ENCODE measurements at places on chromosomes 5 and 9.

DNA sequence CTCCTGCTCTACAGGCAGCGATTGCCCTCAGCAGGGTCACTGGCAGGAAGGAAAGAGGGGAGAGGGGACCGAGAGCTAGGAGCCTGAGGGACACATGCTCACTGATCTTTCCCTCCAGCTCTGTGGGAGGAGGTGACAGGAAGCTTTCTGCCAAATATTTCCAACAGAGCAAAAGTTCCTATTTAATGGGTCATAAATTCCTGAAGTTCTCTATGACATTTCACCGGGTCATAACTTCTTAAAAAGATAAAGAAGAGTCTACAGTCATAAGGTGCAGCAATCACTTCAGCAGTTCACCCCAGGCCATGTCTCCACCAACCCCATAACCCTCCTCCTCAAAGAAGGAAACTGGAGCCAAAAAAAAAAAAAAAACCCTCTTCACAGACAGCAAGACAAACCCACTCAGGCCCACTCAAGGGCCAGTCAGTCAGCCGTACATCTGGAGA, 481.1 kb downstream of the NR2F1-AS1 start:
- DNase-seq = no peak

DNA sequence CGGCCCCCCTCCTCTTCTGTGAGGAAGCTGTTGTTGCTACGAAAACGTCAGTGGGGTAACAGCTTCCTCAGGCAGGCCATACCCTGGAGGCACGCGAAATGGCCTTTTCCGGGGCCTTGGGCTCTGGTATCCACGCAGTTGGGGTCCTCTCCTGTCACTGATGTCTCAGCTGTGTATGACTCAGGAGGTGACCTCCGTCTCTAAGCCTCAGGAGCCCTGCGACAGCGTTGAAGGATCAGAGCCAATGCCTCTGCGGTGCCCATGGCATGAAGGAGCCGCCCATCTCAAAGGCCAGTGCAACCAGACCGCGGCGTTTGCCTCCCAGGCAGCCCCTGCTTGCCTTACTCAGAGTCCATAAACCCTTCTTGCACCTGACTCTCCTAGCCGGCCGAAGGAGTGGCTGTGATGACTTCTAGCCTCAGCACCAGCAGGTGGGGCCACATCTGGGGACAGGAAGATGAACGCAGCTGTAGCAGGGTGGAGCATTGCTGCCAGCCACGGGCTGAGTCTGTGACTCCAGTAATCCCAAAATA, 1.0 kb upstream of the MXD3 start:
- DNase-seq = no peak

GRCh38 chr5:66529704-66530103, 66.5 kb upstream of the MAST4 start:
- DNase-seq = no peak

DNA sequence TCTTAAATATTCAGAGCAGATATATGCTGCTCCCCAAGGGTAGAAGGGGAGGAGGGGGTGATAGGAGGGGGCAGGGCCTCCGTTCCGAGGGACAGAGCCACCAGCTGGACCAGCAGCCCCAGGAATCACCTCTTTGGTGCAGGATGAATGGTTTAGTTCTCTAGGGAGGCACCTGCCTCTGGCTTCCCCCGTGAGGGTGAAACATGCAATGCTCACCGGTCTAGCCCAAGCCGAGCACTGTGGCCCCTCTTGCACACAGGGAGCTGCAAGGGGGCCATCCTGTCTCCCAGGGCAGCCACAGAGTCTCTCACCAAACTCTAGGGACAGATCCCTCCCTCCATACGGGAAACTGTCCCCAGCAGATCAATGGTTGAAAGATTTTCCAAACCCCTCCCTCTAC, 163.7 kb downstream of the DAB2IP start:
- DNase-seq = no peak

DNA sequence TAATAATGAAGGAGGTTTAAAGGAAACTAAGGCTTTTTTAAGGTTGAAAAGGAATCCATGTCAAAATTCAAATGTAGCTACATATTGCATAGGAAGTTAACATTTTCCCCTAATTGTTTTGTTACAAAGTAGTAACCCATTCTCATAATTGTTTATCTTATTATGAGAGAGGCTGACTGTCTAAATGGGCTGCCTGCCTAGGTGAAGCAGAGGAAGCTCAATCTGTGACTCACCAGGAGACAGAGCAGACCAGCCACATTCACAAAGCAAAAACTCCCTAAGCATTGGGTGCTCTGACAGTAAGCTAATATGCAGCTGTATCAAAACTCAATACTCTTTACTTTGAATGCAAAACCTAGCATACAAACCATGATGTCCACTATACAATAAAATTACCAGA, 208.5 kb downstream of the ROR2 start:
- no peak for DNase-seq

DNA sequence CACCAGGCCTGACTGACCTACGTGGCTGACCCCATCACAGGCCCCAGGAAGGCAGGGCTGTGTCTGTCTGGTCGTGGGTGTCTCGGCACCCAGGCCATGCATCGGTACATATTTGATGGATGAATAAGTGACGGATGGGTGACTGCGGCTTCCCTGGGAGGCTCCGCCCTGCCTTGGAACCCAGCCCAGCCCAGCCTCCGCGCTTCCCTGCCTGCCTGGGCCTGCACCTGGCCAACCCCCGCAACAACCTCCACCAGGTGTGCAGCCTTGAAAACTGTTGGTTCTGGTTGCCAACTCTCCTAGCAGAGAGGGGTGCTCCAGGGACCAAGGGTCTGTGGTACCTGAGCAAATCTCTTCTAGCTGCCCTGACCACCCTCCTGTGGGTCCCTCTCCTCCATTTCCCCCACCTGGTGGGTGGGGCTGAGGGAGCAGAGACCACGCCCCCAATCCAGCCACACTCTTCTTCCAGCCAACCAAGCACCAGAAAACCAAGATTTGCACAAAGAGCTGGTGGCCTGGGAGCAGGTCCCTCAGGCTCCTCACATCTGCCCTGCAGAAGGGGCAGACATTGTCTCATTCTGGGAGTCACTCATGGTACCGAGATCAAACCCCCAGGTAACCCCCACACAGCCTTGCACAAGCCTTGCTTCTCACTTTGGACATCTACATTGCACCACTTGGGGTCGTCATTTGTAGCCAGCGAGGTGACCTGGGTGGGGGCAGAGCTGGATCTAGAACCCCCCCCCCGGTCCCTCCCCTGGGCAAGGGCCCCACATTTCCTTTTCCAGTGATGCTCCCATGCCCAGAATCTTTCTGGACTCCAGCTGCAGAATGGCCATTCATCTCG, 100.6 kb upstream of the IER5L start:
- no peak for DNase-seq

DNA sequence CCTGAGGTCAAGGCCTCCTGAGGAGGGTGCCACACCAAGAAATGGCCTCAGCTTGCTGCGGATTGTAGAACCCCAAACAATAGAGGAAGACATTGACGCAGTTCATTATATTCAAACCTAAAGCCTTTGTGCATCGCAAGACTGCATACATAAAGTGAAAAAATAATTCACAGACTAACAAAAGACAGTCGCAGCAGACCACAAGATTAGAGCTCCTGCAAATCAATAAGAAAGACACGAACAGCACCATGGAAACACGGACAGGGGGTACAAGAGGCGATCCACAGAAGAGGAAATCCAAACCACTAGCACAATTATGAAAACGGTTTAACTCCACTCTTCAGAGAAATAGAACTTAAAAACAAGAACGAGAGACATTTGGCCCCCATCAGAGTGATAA, 10.0 kb upstream of the TCOF1 start:
- DNase-seq = no peak

DNA sequence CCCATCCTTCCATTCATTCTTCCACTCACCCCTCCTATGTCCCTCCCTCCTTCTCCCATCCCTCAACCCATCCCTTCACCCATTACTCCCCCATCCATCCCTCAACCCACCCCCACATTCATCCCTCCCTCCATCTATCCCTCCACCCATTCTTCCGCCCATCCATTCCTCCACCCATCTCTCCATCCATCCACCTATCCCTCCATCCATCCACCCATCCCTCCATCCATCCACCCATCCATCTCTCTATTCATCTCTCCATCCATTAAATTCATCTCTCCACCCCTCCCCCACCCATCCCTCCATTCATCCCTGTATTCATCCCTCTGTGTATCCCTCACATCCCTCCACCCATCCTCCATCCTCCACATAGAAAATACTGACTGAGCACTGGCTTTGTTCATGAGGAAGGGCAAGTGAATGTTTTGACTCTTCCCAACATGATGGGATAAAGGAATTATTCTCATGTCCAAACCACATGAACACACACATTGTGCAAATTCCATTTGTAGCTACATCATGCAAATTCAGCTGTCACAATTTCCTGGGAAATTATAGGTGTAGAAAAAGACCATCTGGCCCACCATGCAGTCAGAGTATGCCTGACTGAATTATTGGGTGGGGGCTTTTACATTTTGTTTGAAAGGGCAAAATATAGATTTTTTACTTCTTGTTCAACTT, 6.9 kb upstream of the VAV2 start:
- DNase-seq = no peak

DNA sequence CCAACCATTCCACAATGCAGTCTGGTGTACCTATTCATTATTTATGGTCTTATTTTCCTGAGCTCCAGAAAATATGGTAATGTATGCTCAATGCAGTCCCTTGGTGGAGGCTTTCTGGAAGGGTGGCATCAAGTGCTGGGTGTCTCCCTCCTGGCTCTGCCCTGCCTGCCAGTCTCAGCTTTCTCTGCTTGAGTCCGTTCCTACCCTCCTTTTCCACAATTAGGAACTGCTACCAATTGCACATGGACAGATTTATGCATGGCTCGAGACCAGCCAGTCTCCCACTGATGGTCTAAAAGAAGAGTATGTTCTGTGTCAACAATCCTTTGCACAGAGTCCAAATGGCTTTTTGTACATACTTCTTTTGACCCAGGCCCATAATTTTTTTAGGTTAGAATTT, 189.8 kb downstream of the TLE1 start:
- DNase-seq = no peak

DNA sequence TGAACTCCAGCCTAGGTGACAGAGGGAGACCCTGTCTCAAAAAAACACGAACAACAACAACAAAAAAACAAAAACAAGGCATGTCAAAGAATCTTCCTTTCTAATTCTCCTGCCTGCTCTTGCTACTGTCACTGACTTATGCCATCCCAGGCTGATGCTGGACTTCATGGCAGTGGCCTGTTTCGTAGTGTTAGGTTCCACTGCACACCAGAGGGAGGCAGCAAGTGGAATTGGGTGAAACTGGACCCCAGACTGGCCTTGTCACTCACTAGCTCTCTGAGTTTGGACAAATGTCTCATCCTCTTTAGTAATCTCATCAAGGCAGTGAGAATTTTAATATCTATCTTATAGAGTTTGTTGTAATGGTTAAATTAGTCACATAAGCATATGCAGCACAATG, 12.9 kb downstream of the NIM1K start:
- no peak for DNase-seq

DNA sequence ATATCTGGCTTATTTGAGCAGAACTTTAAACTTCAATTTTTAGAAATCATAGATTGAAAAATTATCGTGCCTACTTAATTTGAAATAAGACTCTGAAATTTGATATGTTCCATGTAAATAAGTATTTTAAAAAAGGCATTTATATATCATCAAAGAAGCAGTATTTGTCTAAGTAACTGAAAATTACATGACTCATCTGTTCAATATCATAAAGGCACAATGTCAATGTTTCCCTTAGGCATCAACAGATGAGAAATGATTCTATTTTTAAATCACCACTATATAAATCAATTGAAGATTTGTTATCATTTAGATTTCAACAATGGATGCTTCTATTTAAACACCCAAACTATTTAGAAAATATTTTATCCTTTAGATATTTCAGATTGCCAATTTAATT, 142.9 kb upstream of the POU5F2 start:
- DNase-seq = no peak

All from activated CD4-positive, alpha-beta T cell treated with anti-CD3 and anti-CD28 coated beads for 24 hours (primary cell).